ENCODE measurements at places on chromosomes 3 and 15. TPM values are rescaled to one million over a fixed set of nuclear protein-coding genes. Genes with fewer than 3 reads are reported as not detected.

DNA sequence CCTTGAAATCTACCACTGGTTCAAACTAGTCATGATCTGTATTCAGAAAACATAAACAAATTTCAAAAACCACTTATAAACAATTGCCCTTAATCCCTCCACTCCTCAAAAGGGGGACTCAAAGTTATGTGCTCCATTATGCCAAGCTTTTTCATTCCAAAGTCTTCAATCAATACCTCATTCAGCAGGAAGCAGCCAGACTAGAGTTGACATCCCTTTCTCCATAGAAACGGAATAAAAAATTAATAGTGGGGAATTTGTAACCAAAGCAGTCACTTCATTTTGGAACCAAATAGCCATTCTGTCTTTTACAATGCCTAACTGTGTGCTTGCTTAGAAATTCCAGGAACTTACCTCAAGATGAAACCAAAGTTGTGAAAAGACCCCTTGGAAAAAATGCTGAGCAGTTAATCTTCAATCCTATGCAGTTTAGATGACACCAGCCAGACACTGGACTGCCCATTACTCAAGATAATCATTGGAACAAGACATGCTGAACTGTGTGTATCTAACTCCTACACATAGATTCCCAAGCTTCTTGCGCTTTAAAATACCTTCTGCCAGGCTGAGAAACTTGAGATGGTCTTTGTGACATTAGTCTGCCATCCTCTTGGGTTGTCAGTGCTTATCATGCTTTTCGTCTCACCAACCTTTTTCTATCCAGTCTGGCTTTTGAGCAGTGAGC lies 406.2 kb downstream of the PLOD2 start:
- DNase-seq: no peak

DNA sequence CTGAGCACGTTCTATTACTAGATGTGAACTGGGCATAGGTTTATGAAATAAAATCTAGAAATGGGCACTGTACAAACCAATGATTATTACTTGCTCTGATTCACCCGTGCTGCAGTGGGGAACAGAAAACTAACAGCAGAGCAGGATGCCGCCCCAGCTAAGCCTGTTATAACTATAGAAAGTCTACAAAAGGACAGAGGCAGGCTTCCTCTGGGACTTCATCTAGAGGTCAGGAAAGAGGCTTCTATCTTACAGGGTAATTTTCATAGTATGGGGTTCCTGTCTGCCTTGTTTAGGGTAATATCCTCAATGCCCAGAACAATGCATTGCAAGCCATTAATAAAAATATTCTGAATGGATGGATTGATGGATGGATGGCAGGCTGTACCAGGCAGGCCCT lies 177.0 kb upstream of the TBL1XR1 start:
- no peak for DNase-seq

The GRIP2 gene
- 59.1 TPM for total RNA-seq

DNA sequence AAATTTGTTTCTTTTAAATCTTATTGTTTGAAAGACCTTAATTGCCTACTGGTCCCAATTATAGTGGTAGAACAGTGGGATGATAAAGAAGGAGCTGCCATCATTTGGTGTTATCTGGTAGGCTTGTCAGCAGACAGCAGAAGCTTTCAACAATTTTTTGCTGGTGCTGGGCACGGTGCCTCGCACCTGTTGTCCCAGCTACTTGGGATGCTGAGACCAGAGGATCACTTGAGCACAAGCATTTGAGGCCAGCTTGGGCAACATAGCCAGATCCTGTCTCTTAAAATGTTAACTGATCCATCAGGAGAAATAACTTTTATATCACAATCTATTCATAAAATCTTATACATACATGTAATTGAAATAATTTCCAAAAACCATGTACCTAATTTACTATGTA lies 36.0 kb downstream of the SENP5 start:
- DNase-seq: no peak

DNA sequence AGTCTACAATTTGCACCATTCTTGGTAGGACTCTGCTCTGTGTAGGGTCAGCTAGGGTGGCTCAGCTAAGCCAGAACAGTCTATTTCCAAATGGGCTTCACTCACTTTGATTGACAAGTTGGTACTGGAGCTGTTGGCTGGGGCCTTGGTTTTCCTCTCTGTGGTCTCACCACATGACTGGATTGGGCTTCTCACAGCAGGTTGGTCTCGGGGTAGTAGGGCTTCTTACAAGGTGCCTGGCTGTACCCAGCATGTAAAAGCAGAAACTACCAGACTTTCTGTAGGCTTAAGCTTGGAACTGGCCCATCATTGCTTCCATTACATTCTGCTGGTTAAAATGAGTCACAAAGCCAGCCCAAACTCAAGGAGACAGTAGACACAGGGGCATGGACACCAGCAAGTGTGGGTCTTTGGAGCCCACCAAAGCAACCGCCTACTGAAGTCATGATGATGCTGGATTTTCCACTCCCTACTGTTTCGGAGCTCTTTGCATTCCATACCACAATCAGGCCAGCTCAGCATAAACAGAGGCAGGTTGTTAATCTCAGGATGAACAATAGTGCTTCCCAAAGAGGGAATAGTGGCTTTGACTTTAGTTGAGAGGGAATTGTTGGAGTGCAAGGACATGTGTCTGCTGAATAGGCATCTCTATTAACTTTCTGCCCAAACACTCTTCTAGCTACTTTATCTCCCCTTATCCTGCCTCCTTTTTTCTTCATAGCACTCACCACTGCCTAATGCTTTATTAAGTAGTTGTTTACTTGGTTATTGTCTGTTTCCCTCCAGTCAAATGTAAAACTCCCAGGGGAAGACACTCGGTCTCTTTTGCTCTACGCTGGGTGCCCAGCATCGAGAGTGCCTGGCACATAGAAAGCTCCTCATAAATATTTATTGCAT lies 78.0 kb upstream of the RARB start:
- no peak for DNase-seq

DNA sequence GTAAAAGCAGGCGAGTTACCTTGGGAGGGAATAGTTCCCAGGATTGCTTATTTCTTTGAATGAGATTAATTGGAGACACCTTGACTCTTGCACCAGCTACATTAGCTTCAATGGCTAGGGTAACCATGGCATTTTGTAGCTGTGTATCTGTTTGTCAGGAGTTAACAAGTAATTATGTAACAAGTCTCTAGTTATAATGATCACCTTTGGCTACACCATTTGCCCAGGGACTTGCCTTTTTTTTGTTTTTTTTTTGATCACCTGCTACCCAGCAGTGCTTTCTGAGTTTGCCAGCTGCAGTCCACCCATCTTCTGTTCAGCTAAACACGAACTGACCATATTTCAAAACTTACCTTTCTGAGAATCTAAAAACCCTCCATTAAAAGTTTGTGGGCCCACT lies 2.2 kb downstream of the MED12L start:
- no peak for DNase-seq

- DNase-seq: peak; percentile 27
Observed at GRCh38 chr15:68415501-68416157, 16.3 kb downstream of the ITGA11 start.

DNA sequence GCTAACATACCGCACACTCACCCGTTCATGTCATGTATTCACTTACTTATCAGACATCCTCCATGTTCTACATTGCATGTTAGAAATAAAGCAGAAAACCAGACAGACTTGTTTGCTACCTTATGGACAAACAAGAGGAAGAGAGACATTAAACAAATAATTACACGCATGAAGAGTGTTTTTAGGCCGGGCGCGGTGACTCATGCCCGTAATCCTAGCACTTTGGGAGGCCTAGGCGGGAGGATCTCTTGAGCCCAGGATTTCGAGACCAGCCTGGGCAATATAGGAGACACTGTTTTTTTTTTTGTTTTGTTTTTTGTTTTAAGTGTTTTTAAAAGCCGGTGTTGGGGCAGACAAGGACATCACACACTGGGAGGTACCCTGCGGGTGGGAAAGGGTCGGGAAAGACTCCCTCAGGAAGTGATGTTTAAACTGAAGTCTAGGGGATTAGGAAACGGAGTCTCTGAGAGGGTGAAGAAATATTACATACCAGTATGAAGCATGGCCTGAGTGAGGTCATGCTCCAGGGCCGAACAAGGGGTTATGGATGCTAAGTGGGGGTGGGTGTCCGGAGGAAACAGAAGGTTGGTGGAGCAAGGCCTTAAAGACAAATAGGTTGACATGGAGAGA lies 2.1 kb upstream of the USP3 start:
- DNase-seq: no peak

The GABRB3 gene
- total RNA-seq: 2.4 TPM

DNA sequence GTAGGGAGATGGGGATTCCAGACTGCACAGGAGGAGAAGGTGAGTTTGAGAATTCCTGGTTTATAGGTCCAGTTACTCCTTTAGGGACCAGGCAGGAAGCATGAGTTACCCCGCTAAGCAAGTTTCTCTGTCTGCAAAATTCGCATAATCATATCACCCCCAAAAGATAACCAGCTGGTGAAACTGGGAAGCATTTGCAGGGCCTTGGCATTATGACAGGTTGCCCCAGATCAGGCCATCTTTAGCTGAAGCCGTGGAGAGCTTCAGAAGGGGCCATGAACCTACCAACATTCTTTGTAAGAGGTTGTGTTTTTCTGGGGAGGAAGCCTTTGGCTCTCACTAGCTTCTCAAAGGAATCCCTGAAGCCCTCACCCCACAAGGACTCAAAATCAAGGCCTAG lies 29.4 kb downstream of the ATP2B2 start:
- no peak for DNase-seq

The SLC28A1 gene
- 0.91 TPM for total RNA-seq

DNA sequence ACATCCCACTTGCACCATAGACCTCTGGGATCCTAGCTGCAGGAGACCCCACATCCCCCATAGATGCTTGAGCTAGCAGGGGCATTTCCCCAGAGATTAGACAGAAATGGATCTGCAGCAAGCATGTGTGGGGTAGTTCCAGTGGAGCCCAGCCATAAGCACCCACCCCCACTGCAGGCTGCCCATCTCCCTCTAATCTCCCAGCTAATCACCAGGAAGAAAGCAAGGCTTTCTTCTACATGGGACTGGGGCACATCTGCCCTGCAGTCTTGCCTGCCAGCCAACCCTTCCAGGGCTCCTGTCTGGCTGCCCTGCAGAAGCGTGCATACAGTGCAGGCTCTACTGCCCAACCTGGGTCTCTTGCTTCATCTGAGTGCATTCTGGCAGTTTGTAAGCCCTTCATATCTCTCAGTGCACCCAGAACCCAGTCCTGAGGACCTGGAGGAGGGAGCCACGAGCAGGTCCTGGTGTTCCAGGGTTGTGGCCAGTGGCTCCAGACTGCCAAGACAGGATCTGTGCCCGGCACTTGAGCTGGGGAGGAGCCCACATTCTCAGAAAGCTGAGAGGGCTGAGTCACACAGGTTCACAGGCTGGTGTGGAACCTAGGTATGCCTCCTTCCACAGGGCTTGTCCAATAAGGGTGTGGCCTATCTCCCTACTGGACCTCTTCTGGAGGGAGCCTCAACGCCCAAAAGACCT lies 49.9 kb upstream of the IGSF11 start:
- DNase-seq: no peak

DNA sequence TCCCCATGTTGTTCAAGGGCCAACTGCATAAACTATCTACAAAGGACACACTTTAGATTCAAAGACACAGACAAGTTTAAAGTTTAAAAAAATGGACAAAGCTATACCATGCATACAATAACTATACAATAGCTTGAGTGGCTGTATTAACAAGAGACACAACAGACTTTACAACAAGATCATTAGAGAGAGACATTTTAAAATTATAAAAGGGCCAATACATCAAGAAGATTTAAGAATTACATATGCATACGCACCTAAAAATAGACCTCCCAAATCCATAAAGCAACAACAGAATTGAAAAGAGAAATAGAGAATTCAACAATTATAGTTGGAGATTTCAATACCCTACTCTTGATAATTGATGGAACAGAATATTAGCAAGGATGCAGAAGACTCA lies 79.4 kb downstream of the XXYLT1 start:
- DNase-seq: no peak

DNA sequence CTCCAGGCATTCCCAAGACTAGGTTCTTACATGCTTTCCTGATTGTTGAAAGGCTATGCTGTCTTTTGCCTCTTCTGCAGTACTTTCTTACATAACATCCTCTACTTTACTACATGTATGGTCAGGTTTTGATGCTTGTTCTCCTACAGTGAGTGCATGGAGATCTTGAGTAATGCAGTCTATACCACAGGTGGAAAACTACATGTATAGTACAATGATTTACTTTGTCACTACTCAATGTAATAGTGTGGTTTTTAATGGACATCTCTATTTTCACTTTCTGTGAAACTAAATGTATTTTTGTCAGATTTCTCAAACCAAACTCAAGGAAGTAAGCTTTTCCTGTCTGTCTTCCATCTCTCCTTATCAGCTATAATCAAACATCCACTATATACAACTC lies 657.0 kb downstream of the TUSC7 start:
- no peak for DNase-seq

DNA sequence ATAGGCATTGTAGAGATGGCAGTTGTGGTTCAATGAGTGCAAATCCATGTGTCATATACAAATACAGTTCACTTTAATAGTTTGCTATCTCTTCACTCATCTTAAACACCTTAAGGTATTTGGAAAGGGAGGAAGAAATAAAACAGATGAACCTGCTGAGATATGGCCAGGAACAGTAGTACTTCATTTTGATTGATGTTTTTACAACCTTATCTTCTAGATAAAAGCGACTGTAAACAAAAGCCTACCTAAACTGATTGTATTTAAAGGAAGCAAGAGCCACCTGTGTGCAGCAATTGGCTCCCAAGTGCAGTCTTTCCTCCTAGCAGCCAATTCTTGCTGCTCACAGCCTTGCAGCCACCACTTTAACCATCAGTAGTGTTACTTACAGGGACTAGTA lies 217.7 kb downstream of the CDIN1 start:
- DNase-seq: no peak

- no peak for DNase-seq
Observed at GRCh38 chr15:64851503-64851840, 9.8 kb downstream of the PLEKHO2 start.

The PYGO1 gene
- total RNA-seq: 5.2 TPM

The STAB1 gene
- total RNA-seq: 67.2 TPM

DNA sequence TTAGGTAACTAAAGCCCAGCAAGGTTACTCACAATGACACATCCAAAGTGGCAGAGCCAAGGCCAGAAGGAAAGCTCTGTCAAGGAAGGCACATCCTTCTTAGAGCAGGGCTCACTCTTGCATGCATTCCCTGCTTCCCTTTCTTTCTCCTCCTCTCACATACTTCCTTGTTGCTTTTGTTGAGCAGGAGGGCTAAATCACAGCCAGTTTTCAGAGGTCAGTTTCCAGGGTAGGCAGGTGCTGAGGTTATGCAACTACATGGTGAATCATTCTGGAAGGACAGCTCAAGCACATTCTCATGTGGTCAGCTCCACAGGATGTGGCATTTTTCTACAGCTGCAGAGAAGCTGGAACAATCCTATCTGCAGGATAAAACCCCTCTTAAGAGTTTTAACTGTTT lies 275.6 kb downstream of the ZNF621 start:
- no peak for DNase-seq

Data from left ventricle myocardium inferior (tissue), 1 donor.